ENCODE measurements at places on chromosomes 7 and 10.

DNA sequence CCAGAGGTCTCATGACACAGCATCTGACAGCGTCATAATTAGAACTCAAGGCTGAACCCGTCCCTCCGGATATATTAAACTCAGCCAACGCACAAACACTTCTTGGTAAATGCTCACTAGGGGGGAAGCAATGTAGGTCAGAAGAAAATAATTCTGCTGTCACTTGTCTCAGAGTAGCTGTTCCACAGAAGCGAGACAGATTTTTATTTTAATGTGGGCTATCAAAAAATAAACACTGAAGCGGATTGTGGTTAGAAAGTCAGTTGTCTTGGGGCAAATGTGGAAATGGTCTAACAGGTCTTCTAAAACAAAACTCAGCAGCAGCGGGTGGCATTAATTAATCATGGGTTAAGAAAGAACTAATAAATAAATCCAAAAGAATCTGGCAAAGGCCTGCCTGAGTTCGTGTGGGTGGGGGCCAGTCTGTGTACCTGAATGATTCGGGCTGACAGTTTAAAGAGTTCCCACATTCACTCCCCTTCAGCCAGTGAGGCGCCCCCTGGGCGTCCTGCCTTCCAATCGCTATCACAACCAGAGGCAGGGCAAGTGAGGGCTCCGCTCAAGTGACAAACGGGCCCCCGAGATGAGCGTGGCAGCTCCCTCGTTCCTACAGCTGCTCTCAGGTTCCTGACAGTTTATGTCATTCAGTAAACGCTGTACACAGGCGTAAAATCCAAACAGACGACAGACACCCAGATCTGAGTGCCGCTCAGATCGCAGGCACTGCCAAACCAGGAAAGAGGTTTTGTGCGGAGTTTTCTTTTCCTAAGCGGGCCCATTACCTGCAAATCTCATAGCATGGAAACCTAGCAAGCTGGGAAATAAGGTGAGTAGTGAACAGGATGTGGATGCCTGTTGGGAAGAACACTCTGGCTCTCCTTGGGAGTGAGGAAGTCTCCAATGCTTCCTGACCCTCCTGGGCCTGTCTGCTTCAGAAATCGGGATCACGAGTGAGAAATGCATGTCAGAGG, 52.9 kb downstream of the NRAP start:
- no peak for DNase-seq

DNA sequence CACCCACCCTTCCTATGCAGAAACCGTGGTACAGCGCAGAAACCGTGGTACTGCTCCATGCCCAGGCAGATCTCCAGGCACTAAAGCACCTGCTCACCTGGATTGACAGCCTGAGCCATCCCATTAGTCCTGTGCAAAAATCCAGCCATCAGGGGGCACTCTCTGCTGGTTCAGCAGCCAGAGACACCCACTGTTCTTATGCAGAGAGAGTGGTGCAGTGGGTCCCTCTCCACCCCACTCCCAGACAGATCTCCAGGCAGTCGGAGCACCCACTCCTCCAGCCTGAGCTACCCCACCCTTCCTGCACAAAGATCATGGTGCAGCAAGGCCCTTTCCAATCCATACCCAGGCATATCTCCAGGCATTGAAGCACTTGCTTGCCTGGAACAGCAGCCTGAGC, 219.8 kb downstream of the CTNNA3 start:
- DNase-seq: no peak

DNA sequence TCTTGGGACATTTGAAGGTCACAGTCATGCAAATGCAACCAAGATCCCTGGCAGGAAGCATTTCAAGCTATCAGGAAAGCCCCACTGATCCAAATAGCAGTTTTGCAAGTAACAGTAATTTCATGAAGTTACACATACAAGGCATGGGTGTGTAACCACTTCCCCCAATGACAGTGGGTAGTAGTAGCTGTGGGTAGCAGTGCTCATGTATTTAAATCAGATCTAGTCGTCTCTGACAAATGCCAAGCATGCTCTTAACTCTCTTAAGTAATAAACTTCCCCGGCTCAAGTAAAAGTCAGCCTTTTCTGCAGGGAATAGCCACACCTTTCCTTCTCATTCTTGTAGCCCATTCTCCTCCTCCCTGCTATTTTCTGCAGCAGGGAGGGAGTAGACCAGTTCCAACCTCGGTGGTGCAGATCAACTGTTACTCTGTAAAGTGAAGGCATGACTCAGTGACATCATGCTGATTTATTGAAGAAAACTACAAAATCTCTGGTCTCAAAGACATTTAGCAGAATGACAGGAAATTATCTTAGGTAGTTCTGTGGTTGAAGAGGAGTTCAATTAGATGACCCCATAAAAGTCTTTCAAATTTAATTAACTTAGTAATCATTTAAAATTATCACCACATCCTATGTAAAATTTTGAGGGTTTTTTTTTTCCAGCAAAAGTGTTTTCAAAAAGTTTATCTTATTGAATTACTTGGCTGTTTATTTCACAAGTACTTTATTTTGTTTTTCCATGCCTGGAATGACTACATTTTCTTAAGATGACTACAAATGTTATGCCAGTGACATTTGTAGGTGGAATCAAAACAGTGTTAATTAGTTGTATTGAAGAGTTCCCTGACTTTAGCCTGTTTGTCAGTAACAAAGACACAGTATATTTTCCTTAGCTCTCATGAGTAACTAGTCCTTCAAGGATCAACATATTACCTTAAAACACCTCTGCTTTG, 568.3 kb downstream of the INHBA start:
- DNase-seq: peak; percentile 32

DNA sequence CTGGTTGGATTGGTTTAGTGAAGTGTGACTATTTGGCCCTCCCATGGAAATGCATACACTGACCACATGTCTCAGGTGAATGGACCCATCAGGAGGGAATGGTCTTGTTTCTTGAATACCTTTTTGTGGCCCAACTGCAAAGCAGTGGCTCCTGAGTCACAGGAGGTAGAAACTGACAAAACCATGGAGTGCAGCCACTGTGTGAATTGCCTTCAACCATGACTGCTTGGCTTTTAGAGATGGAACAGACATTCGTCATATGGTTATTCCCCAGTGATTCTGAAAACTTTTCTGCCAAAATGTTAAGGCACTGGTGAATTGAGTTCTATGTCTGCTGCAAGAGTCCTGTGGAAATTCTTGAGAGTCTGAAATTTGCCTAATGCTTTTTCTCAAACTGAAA, 64.7 kb downstream of the CDK14 start:
- peak; percentile 41 for DNase-seq

DNA sequence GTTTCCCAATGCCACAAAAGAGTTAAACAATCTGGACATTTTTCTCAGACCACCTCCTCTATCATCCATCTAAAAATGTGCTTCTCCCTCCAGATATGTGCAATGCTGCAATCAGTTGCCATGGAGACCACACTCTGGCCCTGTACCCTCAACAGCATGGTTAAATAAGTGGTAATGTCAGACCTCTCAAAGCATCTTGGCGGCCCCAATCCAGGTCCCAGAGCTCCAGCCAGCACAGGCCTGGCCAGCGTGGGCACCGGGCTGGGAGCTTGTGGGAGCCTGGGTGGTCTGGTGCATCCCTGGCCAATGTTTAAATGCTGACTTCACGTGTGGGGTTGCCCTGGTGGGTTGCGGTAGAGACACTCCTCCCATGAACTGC, 362.9 kb upstream of the ZNF32 start:
- DNase-seq: peak; percentile 33

- DNase-seq: no peak
These were observed 37.2 kb downstream of the NKX6-2 start for GRCh38 chr10:132748545-132749370.

DNA sequence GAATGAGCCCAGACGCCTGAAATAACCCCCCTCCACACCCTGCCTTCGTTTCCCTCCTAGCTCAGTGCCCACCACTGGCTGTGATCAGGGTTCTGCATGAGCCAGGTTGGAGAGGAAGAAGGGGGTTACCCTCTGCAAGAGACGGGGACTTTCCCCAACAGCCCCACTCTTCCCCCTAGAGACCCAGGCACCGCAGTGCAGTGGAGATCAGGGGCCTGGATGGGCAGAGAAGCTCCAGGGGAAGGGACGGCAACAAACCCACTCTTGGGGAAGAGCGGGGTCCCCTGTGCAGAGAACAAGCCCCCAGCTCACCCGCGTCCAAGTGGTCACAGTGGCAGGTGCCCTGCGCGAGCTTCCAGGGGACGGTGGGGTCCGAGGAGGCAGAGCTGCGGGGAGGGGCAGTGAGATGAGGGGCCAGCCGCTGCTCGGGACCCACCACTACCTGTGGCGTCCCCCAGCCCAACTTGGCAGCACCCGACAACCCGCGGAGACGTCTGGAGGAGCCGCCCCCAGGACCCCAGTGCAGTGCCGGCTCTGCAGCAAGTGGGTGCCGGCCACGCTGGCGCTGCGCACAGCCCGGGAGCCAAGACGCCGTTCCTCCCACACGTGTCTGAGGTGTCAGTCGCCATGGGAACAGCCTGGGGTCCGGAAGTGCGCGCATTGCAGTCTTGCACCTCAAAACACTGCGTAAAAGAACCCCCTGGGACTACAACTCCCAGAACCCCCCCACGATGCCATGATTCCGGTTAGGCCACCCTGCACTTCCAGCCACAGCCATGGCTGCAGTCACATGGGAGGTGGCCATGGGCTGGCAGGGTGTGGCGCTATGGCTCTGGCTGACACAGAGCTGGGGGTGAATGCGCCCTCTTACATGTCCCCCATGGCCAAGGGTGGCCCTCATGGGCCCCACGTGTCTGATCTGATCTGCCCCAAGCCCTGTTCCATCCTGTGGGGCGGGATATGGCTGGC, 45.8 kb upstream of the WIPI2 start:
- peak; percentile 27 for DNase-seq

DNA sequence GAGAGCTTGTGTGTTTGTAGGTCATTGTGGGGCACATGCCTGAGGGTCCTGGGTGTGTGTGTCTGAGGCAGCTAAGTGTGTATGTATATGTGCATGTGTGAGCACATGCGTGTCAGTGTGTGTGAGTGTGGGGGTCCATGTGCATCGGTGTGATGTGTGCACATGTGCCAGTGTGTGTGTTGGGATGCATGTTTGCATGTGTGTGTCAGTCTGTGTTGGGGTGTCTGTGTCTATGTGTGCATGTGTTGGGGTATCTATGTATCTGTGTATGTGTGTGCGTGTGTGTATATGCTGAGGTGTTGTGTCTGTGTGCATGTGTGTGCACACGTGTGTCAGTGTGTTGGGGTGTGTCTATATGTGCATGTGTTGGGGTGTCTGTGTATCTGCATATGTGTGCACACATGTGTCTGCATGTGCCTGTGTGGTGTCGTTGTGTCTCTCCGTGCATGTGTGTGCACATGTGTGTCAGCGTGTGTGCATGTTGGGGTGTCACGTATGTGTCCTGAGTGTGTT, 33.3 kb downstream of the PWWP2B start:
- DNase-seq: no peak

GRCh38 chr7:94832051-94832450, 75.3 kb upstream of the PPP1R9A start:
- DNase-seq: peak; percentile 64

- DNase-seq: no peak
These were observed 92.0 kb downstream of the PDGFA start for GRCh38 chr7:427506-428103.

DNA sequence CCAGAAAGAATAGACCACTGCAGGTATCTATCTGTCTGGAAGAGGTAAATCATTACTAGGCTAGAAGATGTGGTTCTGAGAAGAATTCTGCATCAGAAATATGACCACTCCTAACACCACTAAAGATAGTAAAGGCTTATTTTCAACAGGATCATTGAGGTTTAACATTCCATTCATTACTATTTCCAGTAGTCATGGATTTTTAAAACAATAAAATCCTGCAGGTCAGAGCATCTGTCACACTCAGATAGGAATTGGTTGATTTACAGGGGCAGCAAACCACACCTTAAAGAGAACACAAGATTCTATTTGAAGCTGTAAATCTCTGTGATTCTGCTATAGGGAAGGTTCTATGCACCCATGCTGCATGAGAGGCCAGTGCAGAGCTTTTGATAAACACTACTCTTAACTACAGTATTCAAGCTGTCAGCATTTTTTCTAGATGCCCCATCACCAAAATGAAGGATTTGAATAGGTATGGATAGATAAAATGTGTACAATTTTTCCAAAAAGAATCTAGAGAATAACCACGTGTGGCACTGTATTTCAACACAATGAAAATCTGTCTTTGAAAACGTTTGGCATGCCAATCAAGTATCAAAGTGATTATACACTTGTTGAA, 14.6 kb downstream of the LRRC17 start:
- DNase-seq: no peak

GRCh38 chr10:76172020-76172419, 740.6 kb downstream of the LRMDA start:
- no peak for DNase-seq

- peak; percentile 45 for DNase-seq
These were observed 33.6 kb downstream of the JMJD1C start for GRCh38 chr10:63431962-63432797.

GRCh38 chr7:53661645-53662217, 626.3 kb downstream of the POM121L12 start:
- no peak for DNase-seq

DNA sequence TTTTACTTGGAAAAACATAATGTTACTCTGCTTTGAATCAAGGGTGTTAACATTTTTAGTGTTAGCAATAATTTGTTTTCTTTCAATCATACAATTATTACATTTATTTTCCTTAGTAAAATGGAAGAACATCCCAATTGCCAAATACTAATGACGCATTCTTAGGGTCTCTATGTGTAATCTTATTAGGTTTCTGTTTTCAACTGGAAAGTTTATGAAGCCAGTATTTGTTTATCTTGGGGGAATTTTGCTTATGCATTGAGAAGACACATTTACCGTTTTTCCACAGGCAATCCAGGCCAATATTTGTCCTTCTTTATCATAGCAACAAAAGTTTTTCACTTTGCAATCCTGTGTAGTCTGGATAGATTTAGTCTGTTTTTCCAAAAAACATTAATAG, 134.5 kb downstream of the CPED1 start:
- peak; percentile 9 for DNase-seq

GRCh38 chr7:11623093-11623678, 208.8 kb downstream of the THSD7A start:
- DNase-seq: no peak

DNA sequence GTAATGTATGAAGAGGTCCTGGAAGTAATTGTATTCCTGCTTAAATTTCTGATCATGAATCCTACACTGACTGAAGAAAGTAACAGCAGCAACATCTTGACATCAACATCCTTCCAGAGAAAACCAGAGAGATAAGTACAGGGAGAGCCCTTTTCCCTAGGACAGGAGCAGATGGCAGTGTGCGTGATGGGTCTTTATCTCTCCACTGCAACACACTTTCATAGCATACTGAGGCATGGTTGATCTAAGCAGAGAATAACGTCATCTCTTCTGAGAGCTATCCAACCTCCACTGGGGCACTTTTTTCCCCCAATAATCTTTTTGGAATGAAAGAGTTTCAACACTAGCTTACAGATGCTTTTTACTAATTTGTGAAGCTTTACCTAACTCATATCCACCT, 342 bp downstream of the OR2A25 start:
- DNase-seq: no peak

Measured in cardiac fibroblast (primary cell).